ENCODE measurements at places on chromosomes 3 and 15. TPM values are rescaled to one million over a fixed set of nuclear protein-coding genes. Genes with fewer than 3 reads are reported as not detected.
A peak's percentile ranks its signal among the peaks of the same experiment; 100 is the strongest.

GRCh38 chr3:66036586-66037148 lies 2.1 kb downstream of the MAGI1 start:
- no peak for DNase-seq

DNA sequence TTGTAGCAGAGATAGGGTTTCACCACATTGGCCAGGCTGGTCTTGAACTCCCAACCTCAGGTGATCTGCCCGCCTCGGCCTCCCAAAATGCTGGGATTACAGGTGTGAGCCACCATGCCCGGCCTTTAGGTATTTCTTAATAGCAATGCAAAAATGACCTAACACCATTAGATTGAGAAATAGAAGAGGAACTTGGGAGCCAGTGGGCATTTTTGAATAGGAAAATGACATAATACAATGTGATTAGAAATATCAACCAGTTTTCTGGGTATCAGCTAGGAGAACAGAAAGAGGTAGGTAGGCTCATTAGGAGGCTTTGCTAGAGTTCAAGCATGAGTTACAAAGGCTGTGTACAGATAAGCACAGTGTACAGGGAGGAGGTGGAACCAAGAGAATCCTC lies 101.8 kb upstream of the TBC1D5 start:
- DNase-seq, result peak; percentile 43

Gene ERICH6
- not detected for total RNA-seq

Gene APOD
- 2.6 TPM for total RNA-seq

DNA sequence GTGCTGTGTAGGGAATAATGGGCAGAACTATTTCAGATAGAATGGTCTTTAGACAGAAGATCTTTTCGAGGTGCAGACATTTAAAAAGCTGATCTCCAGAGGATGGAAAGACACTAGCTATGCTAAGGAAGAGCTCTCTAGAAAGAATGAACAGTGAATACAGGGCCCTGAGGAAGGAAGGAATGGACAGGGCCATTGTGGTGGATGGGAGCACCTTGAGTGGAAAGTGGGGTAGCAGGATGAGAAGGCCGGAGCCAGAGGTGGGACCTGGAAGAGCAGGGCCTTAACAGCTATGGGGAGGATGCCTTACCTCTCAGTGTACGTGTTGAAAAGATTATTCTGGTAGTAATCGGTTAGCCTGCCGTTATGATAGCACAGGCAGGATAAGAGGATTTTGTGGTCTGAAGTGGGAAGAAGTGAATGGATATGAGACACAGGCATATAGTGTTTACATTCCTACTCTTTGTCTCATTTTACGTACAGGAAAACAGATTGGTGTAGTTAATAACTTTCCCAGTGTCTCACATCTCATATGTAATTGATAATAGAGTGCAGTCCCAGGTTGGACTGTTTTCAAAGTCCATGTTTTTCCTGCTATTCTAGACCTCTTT lies 172.4 kb downstream of the KLHL25 start:
- no peak for DNase-seq

- DNase-seq, result no peak
Observed at GRCh38 chr15:66882251-66883020, 180.4 kb downstream of the SMAD6 start.

DNA sequence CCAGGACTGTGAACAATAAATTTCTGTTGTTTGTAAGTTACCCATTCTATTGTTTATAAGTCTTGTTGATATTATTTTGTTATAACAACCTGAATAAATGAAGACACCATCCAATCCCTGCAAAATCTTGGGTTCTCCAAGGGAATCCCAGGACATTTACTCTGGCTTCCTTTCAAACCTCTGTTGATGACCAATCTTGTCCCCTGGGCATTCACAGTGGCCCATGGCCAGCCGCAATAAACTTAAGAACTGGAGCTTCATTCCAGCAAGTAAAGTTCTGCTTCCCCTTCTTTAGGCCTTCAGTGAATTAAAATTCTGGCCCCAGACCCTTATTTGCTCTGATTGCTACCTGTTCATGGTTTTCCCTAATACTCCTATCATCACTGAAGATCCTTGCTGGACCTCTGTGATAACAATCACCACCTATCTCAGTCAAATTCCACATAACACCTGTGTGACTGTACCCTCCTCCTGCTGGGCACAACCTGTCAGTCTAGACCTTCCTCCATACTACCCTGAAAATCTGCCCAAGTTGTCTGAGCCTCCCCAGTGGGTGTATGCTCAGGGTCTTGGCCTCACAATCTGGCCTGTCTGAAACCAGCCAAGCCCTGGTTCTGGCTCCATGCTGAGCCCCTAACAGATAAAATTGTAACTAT lies 153.1 kb downstream of the SEMA6D start:
- DNase-seq, result no peak

- no peak for DNase-seq
Observed at GRCh38 chr15:39281094-39281493, 299.8 kb upstream of the THBS1 start.

- DNase-seq, result no peak
Observed at GRCh38 chr3:160607826-160608225, 42.5 kb upstream of the KPNA4 start.

- peak; percentile 84 for DNase-seq
Observed at GRCh38 chr3:129001806-129002572, 885 bp downstream of the EFCC1 start.

Gene MYLK
- total RNA-seq, result 0.21 TPM

DNA sequence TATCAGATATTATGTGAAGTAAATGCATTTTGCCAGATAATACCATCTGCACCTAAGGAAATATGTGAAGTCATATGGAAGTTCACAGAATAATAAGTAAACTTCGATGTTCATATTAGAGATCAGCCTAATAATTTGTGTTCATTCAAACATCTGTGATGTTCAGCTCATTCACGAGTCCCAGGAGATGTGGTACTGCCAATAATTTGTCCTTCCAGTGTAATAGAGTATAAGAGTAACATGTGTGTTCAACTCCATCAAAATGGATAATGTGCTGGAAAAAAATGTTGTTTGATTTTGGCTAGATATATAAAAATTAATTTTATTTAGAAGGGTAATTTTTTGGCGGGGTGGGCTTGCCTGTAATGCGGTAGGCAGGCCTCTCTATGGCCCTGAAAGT lies 75.4 kb upstream of the ARL6 start:
- DNase-seq, result no peak

Gene EXD1
- not detected for total RNA-seq

DNA sequence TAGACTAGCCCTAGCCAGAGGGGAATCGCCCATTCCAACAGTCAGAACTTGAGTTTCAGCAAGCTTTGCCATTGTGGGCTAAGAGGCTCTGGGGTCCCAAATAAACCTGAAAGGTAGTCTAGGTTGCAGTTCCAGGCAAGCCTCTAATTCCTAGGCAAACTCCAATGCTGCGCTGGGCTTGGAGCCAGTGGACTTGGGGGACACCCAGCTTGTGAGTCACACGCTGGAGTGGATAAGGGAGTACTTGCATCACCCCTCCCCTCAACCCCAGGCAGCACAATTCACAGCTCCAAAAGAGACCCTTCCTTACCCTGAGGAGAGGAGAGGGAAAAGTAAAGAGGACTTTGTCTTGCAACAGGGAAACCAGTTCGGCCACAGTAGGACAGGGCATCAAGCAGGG lies 105.2 kb upstream of the DPPA4 start:
- DNase-seq, result no peak

- DNase-seq, result no peak
Observed at GRCh38 chr15:46251903-46252302, 617.1 kb downstream of the SQOR start.

Gene ATG3
- 69.1 TPM for total RNA-seq

- no peak for DNase-seq
Observed at GRCh38 chr15:27635916-27636315, 463.2 kb downstream of the OCA2 start.

GRCh38 chr3:190642016-190642415 lies 128.1 kb downstream of the IL1RAP start:
- no peak for DNase-seq

- no peak for DNase-seq
Observed at GRCh38 chr3:172217877-172218276, 178.5 kb downstream of the FNDC3B start.

Gene SKOR1
- 0.09 TPM for total RNA-seq

DNA sequence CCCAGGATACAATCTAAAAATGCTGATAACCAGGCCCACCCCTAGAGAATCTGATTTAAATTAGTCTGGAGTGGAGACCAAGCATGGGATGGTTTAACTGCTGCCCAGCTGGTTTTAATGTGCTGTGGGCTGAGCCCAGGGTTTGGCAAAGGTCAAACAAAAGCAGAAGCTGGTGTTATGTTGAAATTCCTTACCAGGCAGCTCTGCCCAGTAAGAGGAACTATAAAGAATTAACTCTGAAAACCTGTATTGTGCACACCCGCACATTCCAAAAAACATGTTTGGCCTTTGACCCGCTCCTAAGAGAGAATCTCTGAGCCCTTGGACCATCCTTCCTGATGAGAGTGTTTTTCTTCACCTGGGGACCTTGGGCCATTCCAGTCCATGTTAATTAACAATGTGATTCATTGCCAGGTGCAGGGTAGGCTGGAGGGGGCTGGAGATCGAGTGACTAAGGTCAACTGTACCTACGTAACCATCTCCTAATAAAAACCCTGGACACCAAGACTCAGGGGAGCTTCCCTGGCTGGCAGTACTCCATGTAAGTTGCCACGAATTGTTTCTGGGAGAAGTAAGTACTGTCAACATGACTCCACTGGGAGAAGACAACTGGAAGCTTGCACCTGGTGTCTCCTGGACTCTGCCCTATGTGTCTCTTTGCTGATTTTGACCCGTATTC lies 10.9 kb downstream of the CCDC13 start:
- DNase-seq, result no peak

DNA sequence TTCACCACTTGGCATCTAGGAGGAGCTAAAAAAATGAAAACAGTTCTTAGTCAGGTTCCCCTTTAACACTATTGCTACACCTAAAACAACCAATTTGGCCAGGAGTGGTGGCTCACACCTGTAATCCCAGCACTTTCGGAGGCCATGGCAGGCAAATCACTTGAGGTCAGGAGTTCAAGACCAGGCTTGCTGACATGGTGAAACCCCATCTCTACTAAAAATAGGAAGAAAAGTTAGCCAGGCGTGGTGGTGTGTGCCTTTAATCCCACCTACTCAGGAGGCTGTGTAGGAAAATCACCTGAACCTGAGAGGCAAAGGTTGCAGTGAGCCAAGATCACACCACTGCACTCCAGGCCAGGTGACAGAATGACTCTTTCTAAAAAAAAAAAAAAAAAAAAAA lies 124.1 kb downstream of the DGKG start:
- DNase-seq, result no peak

GRCh38 chr3:29486096-29486495 lies 205.2 kb downstream of the RBMS3 start:
- no peak for DNase-seq

Gene STRIT1
- total RNA-seq, result not detected

DNA sequence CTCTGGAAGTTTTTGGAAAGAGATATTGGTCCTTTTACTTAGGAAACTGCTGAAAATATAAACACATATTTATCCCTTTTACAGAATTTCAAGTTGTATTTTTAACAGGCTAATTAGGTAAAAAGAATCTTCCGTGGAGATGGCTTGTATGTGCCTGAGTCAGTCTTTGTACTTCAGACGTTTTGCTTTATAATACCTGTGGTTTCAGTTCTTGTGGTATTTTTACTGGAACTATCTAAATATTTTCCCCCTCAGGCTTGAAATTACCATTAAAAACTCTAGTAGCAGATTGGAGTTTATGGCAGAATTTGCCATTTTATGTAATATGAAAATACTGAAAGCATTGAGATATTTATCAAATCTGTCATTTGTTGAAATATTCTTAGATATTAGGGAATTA lies 151.6 kb upstream of the CGNL1 start:
- DNase-seq, result no peak

Gene ASB14
- total RNA-seq, result not detected

- DNase-seq, result no peak
Observed at GRCh38 chr3:135440746-135441145, 524.8 kb upstream of the PPP2R3A start.

GRCh38 chr3:69697381-69697780 lies 41.9 kb upstream of the MITF start:
- DNase-seq, result no peak

Gene CKMT1B
- 0.66 TPM for total RNA-seq

Gene SRGAP3
- total RNA-seq, result 0.40 TPM

GRCh38 chr3:94232921-94233320 lies 170.1 kb downstream of the NSUN3 start:
- no peak for DNase-seq

Gene BCHE
- not detected for total RNA-seq

DNA sequence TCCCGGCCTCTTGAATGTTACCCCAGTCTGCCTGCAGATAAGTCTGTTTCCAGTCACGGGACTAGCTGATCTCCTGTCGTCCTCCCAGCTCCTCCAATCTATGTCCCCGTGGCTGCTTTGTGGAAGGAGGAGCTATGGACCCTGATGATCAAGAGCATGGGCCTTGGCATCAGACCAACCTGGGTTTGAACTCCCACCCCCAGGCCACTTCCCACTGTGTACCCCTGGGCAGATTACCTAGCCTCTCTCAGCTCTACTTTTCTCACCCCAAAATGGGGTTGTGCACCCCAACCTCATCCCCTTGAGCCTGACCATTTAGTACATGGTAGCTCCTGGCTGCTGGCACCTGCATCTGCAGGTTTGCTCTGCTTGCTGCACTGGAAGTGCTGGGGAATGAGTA lies 55.8 kb downstream of the GASK1A start:
- no peak for DNase-seq

DNA sequence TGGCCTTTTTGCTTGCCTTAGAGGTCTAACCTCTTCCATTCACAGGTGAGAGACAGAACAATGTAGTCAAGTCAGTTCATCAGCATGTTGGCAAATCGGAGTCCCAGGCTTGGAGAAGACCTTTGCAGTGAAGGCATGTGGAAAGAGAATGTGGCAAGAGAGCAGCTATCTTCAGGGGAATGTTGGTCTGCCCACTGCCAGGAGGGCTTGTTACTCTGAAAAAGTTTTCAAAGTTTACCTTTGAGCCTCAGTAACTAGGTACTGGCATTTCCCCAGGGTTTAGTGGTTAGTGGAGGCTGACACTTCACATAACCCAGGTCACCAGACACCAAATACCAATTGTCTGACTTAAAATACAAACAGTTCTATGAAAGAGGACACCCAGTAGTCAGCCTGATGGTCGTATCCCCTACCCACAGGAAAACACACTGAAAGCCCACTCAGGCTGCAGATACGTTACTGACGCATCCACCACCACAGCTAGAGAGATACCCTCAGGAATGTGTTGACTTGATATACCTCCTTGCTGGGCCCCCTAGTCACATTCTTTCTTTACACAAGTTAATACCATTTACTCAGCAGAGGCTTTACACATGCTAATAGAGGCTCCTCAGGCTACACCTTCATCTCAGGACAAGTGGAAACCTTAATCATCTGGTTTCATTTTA lies 9.7 kb upstream of the ARID3B start:
- DNase-seq, result no peak

All from activated CD4-positive, alpha-beta T cell treated with anti-CD3 and anti-CD28 coated beads, Interleukin-2, amount 10 ng/mL, durations not matched to agents 24 days and 14 days (primary cell).